NCI-H446 (cell line): ENCODE measurements at places on chromosomes 1 and 21.

GRCh38 chr1:100799954-100800612, 80.5 kb downstream of the VCAM1 start:
- DNase-seq = no peak

- no peak for DNase-seq
Measured at GRCh38 chr1:40133839-40134238, 27.3 kb upstream of the RLF start.

- no peak for DNase-seq
Measured at GRCh38 chr1:216261631-216262030, 161.6 kb downstream of the USH2A start.

- DNase-seq = no peak
Measured at GRCh38 chr1:88001460-88001859, 672.8 kb downstream of the LMO4 start.

DNA sequence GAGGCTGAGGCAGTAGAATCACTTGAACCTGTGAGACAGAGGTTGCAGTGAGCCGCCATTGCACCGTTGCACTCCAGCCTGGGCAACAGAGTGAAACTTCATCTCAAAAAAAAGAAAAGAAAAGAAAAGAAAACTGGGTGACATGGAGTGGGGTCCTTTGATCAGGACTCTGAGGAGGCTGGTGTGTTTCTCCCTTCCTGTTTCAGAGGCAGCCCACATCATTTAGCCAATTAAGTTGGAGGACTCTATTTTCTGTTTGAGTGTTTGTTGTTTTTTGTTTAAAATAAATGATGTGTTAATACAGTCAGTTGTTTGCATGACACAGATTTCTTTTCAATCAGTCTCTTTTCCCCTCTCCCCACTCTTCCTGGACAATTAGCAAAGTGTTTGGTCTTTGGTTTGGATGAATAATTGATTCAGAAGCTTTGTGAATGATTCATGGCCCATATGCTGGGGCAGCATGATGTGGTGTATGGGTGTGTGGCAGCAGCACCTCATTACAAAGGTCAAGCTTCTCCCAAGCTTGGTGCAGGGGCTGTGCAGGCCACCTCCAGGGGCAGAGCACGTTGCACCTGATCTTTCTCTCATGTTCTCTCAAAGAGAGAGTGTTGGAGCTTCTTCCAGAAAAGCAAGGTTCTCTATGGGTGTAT, 48.8 kb downstream of the CACNA1E start:
- no peak for DNase-seq
